Mammary epithelial cell (primary cell): ENCODE measurements at places on chromosomes 1 and 21.

DNA sequence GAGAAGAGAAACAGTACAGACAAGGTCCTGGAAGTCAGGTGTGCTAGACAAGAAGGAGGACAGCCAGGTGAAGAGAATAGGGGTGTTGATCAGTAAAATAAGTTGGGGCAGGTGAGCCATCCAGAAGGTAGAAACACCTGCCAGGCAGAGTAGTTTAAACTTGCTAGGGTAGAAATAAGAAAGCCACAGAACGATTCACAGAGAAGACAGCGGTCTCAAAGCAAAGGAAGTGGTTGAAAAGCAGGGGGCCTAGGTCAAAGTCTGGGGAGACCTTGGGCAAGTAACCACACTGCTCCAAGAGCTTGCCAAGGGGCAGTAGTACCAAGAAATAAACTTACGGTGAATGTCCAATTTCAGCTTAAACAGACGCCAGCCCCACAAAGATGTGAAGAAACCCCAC is 116.6 kb upstream of the PROX1 start:
- no peak for DNase-seq

- DNase-seq, result peak; percentile 36
Observed at GRCh38 chr21:34554227-34554626, 42.2 kb upstream of the KCNE1 start.

DNA sequence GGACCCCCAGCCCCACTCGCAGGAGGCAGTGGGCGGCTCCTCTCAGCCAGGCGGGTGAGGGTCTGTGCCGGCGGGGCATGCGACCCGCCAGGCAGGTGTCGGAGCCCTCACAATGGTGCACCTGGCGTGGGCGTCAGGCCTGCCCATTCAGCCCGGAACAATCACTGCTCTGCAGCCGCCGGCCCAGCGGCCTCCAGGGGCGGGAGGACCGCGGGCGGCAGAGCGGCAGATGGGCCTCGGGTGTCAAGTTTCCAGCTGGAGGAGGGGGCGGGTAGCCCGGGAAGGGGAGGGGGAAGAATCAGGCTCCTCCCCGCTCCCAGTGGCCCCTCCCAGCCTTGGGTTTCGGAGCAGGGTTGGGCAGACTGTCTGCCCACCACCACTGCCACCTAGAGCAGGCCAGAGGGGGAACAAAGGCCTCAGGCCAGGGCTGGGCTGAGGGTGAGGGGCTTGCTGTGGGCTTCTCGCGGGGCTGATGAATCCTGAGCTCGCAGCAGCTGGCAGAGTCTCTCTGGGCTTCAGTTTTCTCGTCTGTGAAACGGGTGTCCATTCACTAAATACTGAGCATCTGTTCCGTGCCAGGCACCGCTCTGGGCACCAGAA is 39.5 kb upstream of the CASZ1 start:
- no peak for DNase-seq

GRCh38 chr1:205064301-205064700 is 20.0 kb downstream of the TMEM81 start:
- no peak for DNase-seq
